ENCODE measurements at places on chromosomes 5 and 9.

DNA sequence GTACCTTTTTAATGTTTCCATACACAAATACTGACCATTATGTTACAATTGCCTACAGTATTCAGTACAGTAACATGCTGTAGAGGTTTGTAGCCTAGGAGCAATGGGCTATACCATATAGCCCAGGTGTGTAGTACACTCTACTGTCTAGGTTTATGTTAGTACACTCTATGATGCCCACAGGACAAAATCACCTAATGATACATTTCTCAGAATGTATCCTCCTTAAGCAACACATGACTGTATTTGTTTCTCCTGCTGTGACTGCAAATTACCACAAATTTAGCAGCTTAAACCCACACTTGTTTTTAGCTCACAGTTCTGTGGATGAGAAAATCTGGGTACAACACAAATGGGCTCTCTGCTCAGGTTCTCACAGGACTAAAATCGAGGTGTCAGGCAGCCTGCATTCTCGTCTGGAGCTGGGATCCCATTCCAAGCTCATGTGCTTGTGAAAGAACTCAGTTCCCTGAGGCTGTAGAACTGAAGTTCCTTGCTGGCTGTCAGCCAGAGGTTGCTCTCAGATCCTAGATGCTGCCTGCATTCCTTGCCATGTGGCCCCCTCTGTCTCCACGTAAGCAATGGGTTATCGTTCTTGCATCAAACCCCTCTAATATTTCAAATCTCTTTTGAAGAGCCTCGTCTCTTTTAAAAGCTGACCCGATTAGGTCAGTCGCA, 38.6 kb upstream of the PIK3R1 start:
- no peak for DNase-seq

- DNase-seq = no peak
These were observed 100.6 kb downstream of the ANGPTL2 start for GRCh38 chr9:127021664-127022363.

GRCh38 chr5:113520429-113520828, 6.9 kb downstream of the YTHDC2 start:
- DNase-seq = no peak

- DNase-seq = no peak
These were observed 11.9 kb downstream of the RAPGEF1 start for GRCh38 chr9:131727795-131728545.

GRCh38 chr5:76526950-76527583, 96.1 kb downstream of the F2RL2 start:
- DNase-seq = no peak

DNA sequence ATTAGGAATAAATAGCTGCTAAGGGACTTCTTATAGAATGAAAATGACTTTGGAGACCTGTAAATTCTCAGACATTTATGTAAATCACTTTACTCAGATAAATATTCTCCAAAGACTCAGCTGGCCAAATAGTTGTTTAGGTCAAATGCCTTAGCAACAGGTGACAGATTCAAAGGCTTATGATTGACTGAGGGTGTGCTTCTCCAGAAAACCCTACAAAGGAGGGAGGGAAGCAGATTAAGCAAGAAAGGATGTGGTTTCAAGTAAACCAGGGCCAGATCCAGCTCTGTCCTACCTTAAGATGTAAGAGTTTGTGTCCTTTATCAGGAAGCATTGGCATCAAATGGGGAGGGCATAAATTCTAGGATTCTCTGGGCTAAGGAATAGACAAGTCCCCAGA, 433.0 kb downstream of the TLE1 start:
- DNase-seq = no peak

- no peak for DNase-seq
These were observed 48.9 kb downstream of the CXXC5 start for GRCh38 chr5:139696894-139697658.

- DNase-seq = no peak
These were observed 69.5 kb upstream of the ELL2 start for GRCh38 chr5:96031180-96031579.

All from T-helper 1 cell (primary cell).